ENCODE measurements at places on chromosomes 3 and 15.

DNA sequence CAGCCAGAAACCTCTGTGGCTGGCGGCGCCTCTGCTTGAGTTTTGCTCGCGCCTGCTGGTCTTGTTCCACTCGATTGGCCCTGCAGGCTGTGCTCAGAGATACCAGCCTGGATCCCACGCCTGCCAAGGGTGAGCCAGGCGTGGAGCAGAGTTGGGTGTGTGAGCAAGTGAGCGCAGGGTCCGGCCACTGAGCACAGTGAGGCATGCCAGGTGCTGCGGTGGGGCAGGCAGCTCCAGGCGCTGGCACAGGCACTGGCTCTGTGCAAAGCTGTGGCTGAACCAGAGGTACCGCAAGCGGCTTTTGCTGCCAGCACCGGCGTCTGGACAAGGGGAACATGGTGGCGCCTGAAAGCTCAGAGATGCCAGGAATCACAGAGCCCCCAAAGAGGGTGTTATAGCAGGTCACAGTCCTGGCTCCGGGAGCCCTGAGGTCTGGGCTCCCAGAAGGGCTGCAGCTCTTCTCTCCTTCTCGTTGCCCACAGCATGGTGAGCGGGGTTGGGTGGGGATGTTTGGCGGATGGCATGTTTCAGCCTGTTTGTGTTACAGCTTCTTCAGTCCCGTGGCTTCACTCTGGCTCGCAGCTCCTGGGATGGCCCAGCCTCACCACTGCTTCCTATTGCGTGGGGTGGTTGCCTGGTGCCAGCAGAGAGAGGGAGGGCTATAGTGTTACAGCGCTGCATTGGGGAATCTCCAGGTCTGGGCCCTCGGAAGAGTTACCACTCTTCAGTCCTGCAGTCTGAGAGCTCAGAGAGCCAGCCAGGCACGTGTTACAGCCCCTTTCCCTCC, 73.9 kb downstream of the NR1D2 start:
- no peak for DNase-seq

DNA sequence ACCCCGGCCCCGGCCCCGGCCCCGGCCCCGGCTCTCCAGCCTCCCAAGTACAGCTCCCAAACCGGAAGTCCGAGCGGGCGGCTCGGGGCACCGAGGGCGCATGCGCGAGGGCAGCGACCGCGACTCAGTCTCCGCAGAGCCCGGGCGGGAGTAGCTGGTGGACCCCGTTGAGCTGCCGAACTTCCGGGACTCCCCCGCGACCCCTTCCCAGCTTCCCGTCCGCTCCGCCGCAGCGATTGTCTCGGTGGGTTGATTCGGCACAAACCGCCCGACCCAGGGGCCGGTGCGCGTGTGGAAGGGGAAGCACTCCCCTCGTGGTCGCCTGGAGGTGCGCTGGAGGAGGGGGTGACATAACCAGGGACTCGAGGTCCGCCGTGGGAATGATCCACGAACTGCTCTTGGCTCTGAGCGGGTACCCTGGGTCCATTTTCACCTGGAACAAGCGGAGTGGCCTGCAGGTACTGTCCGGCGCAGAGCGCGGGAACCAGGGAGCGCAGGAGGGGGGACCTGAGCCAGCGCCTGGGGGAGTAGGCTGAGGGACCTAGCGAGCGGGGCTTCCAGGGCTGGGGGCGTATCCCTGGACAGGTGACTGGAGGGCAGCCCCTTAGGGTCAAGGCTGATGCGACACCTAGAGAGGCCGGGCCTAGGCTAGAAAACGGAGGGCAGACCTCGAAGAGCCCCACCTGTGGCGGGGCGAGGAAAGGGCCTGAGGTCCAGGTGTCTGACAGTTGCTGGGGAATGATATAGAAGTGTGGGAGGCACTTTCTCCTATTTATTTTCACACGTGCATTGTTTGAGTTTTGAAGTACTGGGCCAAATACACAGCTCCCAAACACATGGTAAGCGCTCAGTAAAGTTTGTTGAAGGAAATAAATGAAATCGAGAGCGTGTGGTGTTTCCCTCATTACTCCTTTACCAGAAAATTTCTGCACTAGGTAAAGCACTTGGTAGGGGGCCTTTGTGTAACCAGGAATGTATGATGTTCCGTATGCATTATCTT, at the start of the genes TUBGCP4 and ZSCAN29:
TSS of gene TUBGCP4 (plus strand) at position 127 of the 1,000 bp plus-strand sequence. CDS start at position 381, 254 bp downstream.
TSS of gene ZSCAN29 (minus strand) at position 69 of the 1,000 bp plus-strand sequence. CDS start 1,130 bp downstream, outside the sequence.
- peak; percentile 79 for DNase-seq

DNA sequence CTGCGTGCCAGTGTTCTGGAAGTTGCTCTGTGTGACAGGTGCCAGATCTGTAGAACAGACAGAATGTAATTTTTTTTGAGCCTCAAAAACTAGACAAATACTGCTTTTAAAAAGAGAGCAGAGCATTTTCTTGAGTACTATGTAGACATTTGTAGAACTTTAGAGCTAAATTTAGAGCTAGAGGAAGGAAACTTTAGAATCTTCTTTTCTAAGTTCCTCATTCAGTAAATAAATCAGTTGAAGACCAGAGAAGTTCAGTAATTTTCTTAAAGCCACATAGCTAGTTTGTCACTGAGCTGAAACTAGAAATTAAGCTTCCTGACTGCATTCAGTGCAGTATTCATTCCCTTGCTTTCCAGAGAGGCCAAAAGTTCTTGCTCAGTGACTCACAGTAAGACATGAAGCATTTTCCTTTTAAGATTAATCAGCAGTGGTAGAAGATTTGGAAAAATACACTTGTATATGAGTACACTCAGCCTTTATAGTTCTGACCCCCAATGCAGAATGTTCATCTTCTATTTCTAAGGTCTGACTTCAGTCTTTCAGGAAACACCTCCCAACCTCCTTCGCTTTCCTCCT, 83.6 kb upstream of the TSEN2 start:
- DNase-seq: no peak

DNA sequence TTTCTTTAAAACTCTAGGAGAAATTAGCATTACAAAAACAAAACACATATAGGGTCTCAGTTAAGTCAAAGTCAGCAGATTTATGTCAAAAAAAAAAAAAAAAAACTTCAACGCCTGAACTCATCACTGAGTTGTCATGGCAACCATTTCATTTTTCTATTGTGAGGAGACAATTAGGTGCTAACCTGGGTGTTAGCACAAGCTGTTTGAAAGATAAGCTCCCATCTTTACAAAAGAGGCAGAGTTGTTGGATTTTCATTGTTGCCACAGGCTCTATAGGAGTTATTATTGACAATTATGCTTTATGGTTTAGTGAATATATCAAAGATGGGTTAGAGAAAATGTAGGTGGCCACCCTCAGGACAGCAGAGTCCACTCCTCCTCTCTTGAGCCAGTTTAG, 806.9 kb downstream of the GRM7 start:
- DNase-seq: no peak

DNA sequence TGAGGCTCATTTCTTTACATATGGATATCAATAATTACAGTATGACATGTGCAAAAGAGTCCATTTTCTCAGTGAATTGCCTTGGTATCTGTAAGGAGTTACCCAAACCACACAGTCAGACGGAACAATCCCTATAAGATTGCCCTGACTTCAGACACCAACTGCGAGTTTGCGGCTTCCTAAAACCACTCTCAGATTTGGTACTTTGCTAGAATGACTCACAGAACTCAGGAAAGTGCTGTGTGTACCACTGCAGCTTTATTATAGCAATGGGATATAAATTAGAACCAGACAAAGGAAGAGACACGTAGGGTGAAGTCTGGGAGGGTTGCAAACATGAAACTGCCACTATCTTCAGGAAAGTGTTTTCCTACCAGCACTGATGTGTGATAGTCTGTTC, 45.8 kb upstream of the ATP13A3 start:
- DNase-seq: no peak

DNA sequence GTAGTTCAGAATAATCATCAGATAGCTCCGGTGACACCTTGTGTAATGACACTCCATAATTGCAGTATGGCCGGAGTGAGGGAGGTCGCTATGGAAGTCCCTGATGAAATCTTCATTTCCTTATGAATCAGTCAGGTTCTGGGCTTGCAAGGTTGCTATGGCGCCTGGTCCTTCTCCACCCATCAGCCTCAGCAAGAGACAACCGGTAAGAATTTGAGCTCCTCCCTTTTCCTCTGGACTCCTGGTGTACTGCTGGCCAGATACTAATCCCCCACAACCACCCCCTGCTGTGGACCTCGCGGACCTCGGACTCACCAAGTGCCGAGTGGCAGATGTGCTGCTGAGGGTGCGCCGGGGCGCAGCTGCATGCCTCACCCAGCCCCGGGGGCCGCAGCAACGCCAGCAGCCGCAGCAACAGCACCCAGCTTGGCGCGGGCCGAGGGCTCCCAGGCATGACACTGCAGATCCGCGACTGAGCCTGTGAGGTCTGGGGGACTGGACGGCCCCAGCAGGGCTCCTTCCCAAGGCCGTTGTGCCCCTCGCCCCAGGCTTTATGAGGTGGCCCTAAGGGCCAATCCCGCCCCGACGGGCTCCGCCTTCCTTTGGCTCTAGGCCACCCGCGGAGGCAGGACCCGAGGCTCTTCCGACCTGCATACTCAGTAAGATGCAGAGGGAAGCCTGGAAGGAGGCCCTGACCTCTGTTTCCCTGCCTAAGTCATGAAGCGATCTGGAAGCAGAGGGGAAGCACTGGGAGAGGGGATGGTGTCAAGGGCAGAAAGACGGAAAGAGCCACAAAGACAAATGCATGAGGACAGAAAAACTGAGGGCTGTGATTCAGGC, at the start of gene TIMP4:
TSS of gene TIMP4 (minus strand) at position 526 of the 840 bp plus-strand sequence. CDS start at position 454, 72 bp downstream.
- DNase-seq: peak; percentile 52

- DNase-seq: no peak
Measured at GRCh38 chr3:107988460-107989175, 102.2 kb downstream of the CD47 start.
